Endothelial cell (in vitro differentiated cells): ENCODE measurements at places on chromosomes 1 and 21. TPM values are rescaled to one million over a fixed set of nuclear protein-coding genes. Genes with fewer than 3 reads are reported as not detected.

The SIPA1L2 gene
- total RNA-seq = 153 TPM

DNA sequence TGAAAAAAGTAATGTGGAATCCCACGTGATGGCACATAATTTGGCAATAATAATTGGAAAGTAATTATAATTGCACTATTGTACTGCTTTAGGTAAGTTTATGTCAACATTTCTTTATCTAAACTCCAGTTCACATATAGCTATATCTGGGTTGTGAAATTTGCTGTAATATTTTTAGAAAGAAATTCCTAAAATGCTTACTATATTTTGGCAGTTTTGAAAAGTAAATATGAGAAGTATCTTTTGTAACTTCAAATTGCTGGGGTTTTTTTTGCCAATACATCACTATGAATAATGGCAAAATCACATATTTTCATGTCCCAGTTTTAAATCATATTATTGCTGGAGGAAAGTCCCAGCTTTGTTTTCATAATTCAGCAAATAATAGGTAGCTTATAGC, 197.5 kb downstream of the PDE4B start:
- H3K27ac ChIP-seq = no peak overlapping the region
- no peaks in the 10 kb centered on the region for H3K36me3 ChIP-seq
- H3K27me3 ChIP-seq = peaks cover 5% of the 10 kb centered on the region
- no peak for DNase-seq
- H3K4me1 ChIP-seq = no peaks in the 10 kb centered on the region

- peak overlapping the region; percentile 97 for H3K4me3 ChIP-seq
- DNase-seq = no peak
- peaks cover 1% of the 10 kb centered on the region for H3K27me3 ChIP-seq
Measured at GRCh38 chr1:184052194-184052559, 647 bp downstream of the TSEN15 start.

DNA sequence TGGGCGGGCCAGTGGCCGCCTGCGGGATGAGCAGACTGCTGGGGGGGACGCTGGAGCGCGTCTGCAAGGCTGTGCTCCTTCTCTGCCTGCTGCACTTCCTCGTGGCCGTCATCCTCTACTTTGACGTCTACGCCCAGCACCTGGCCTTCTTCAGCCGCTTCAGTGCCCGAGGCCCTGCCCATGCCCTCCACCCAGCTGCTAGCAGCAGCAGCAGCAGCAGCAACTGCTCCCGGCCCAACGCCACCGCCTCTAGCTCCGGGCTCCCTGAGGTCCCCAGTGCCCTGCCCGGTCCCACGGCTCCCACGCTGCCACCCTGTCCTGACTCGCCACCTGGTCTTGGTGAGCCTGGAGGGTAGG, 2.1 kb downstream of the B4GALT2 start:
- H3K27ac ChIP-seq = no peak overlapping the region
- H3K4me3 ChIP-seq = no peak overlapping the region
- H3K4me1 ChIP-seq = peaks cover 29% of the 10 kb centered on the region
- peaks cover 42% of the 10 kb centered on the region for H3K36me3 ChIP-seq
- peaks cover 26% of the 10 kb centered on the region for H3K27me3 ChIP-seq
- no peak for DNase-seq

DNA sequence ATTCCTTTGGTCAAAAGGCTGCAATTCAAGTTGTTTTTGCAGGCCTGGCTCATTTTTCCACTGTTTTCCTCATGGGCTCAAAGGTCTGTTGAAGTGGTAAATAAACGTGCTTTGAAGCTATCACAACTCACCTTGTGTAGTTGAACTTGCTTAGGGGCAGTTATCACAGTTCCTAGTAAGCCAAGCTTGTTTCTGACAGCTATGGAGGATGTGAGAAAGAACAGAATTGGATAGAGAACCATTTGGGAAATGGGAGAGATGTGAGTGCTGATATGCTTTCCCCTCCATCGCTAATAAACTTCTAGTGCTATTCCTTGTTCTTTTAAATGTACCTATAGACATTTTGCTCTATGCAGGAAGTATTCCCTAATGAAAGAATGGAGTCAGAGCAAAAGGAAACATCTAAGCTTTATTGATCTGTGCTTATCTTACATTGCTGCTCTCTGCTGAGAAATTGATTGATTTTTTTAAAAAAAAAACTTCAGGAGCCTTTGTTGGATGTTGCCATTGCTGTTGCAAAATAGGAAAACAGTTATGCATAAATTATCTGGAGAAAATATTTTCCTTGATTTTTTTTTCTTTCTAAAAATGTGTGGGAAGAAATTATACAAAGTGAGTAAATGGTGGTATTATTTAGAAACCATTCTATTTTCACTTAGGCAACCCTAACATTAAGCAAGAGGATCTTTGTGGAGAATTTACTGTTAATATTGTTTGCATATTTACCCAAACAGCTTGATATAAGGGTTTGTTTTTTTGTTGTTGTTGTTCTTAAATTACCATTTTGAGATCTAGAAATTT, 118.2 kb downstream of the MAGI3 start:
- H3K4me3 ChIP-seq = no peak overlapping the region
- DNase-seq = no peak
- no peaks in the 10 kb centered on the region for H3K27me3 ChIP-seq
- peaks cover 5% of the 10 kb centered on the region for H3K36me3 ChIP-seq
- peaks cover 11% of the 10 kb centered on the region for H3K4me1 ChIP-seq
- no peak overlapping the region for H3K27ac ChIP-seq
